Natural killer cell (primary cell): ENCODE measurements at places on chromosomes 6 and 20.

DNA sequence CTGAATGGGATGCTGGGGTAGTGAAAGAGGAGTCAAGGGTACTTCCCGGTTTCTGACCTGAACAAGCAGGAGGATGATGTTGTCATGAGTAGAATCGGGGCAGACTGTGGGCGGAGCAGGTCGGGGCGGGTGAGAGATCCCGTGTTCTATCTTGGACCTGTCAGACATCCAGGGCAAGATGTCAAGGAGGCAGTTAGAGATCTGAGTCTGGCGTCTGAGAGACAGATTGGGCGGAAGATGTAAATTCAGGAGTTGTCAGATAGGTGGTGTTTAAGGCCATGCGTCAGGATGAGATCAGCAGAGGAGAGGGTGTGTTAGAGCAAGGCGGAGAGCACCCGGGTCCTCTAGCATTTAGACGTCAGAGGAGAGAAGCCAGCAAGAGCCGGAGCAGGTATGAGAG, 115.5 kb downstream of the DLGAP4 start:
- DNase-seq = no peak

DNA sequence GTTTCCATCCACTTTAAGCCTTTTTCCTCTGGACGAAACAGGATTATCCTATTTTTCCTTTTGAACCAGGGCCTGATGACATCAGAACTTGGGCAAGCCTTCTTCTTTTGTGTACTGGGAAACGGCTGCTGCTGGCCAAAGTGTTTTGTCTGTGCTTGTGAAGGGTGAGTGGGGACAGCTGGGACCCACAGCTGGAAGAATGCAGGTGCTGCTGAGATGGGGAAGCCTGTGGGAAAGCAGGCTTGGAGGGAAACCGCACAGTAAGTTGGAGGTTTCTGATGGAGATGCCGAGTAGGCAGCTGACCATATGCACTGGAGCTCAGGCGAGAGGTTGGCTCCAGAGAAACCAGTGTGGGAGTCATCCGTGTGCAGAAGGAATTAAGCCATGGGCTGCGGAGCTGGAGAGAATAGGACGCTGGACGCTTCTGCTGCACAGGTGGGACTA, 8.5 kb upstream of the PSMG4 start:
- no peak for DNase-seq

- no peak for DNase-seq
Measured at GRCh38 chr20:44166477-44166876, 20.5 kb downstream of the JPH2 start.

GRCh38 chr6:164185471-164185871, 771.0 kb downstream of the QKI start:
- no peak for DNase-seq

DNA sequence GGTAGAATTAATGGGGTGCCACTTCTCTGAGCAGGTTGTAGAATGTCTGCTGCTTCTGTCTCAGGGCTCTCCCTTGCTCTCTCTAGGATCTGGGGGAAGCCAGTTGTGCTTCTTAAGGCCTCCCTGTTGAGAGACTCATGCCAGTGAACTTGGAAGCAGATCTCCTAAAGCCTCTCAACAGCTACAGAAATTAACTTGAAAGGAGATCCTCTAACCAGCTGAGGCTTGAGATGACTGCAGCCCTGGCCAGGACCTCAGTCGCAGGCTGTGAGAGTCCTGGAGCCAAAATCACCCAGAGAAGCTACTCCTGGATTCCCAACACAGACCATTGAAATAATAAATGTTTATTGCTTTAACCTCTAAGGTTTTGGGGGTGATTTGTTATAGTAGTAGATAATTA, 180.2 kb upstream of the MARCKS start:
- no peak for DNase-seq

DNA sequence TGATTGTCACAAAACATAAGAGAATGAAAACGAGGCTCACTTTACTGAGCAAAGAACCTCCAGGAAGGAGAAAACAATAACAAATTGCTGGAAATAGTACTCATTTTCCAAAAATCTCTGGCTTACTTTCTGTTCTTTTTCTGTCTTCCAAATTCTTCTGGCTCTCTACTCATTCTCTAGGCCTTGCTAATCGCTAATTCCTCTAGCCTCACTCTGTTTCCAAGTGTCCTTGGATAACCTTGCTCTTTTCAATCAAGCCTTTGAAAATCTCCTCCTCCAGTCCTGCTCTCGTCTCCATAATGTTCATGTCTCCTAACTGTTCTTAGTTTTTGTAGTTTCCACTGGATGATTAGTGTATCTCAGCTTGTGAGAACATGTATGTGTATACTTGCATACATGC, 96.2 kb upstream of the MAP7 start:
- no peak for DNase-seq

- DNase-seq = no peak
Measured at GRCh38 chr20:52470561-52470960, 279.0 kb upstream of the ZFP64 start.

DNA sequence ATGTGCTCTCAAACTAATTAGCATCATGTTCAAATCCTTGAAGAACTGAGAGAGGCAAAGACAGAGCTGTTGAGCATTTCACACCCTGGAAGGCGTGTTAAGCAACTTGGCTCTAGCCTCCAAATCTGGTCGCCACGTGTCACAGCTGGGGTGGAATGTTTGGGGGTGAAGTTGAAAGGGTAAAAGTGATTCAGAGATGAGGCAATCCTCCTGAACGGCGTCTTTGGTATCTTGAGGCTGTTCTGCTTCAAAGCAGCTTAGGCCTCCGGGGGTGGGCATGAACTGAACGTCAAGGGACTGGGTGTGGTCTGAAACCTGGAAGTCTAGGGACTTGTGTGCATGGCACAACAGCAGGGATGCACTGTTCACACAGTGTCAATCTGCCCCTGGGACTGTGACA, 62.3 kb downstream of the TRAM2 start:
- no peak for DNase-seq

- no peak for DNase-seq
Measured at GRCh38 chr6:125807293-125807692, 16.5 kb downstream of the NCOA7 start.

GRCh38 chr6:148291876-148292275, 50.8 kb upstream of the SASH1 start:
- DNase-seq = no peak

DNA sequence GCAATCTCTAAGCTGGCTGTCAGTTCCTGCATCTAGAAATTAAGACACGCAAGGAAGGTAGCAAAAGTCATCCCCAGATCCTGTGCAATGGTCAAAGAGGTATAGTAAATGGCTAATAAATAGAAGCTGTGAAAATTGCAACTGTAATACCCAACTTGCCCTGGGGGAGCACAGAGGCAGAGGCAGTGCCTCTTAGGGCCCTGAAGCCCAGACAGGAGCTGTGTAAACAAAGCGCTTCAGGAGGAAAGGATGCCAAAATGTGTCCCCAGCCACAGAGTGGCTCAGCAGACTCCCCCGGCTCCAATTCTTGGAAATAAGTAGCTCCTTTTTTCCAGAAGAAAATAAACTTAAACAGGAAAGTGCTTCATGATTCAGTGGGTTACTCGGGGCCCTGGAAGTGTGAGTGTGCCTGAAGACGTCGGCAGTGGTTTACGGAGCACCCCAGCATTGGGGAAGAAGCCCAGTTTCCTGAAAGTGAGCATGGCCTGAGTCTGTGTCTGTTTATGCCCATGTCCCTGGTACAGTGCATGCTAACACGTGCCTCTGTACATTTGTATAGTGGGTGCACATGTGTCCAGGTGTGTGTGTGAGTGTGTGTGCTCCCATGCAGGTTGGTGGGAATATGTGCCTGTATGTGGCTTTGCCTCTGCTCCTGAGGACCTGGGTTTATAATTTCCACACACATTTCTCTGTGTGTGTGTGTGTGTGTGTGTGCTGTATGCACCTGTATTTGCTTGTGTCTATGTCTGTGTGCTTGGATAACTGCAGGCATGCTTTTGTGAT, 246.7 kb downstream of the MAFB start:
- no peak for DNase-seq

DNA sequence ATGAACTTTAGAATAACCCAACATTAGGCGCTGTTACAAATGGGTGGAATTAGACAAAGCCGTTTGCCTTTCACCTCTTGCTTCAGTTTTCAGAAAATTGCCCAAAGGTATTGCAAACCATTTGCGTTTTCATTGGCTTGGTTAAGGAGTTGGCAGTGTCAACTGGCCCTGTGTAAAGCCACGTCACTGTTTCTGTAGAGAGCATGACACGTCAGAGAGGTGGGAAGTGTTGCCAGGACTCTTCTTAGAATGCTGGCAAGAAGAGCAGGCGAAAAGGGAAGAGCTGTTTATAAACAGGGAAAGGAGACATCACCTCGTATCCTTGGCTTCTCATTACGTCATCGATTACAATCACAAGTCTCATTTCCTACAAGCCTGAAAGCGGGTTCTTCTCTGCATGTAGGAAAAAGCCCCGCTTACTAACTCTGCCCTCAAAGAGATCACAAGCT, 4.2 kb upstream of the IRF4 start:
- no peak for DNase-seq

DNA sequence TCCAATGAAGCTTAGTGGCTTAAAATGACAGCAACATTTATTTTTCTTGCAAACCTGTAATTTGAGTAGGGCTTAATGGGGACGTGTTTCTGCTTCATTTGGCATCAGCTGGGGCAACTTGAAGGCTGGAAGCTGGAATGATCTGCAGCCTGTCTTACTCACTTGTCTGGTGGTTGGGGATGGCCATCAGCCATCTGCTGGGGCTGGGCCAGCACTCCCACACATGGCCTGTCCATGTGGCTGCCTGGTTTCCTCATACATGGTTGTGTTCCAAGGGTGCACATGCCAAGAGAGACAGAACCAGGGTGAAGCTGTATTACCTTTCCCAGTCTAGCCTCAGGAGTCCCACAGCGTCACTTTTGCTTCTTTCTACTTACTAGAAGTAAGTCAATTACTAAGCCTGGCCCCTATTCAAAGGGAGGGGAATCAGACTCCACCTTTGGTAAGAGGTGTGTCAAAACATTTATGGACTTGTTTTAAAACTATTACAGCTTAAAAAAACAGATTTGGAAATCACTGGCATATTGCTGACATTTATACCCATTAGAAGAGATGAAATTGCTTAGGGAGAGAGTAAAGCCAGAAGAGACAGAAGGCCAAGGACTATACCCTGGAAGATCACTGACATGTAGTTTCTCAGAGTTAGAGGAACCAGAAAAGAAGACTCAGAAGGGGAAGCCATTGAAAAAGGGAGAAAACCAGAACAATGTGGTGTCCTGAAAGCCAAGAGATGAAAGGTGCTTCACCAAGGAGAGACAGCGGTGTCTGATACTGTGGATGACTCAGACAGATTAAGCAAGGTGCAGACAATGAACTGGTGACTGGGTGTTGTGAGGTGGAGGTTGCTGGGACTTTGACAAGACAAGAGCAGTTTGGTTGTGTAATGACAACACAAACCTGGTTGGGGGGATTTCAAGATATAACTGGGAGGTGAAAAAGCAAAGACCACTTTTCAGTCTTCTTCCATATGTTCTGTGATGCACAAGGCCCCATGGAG, 345.2 kb downstream of the GJA1 start:
- DNase-seq = no peak
